ENCODE measurements at places on chromosomes 1 and 21. TPM values are rescaled to one million over a fixed set of nuclear protein-coding genes. Genes with fewer than 3 reads are reported as not detected.

ICOSLG gene
- 4.2 TPM for total RNA-seq

FCRL4 gene
- not detected for total RNA-seq

TSPAN1 gene
- 0.84 TPM for total RNA-seq

OR14K1 gene
- total RNA-seq = not detected

NFYC gene
- total RNA-seq = 29.8 TPM

TMEM269 gene
- total RNA-seq = not detected

PPFIA4 gene
- total RNA-seq = 0.72 TPM

PROX1 gene
- 3.1 TPM for total RNA-seq

GNG12 gene
- total RNA-seq = 102 TPM

GPR37L1 gene
- 0.16 TPM for total RNA-seq

PTGFR gene
- total RNA-seq = 1.9 TPM

POLR3C gene
- total RNA-seq = 33.6 TPM

SPRR1A gene
- total RNA-seq = not detected

LYPD8 gene
- not detected for total RNA-seq

MAP7D1 gene
- total RNA-seq = 104 TPM

NUAK2 gene
- 2.3 TPM for total RNA-seq

OR10K1 gene
- total RNA-seq = not detected

Data from omental fat pad (tissue), 4 donors.